HCT116 (cell line): ENCODE measurements at places on chromosomes 2 and 18. TPM values are rescaled to one million over a fixed set of nuclear protein-coding genes. Genes with fewer than 3 reads are reported as not detected.

The SFT2D3 gene
- 3.1 TPM for total RNA-seq

DNA sequence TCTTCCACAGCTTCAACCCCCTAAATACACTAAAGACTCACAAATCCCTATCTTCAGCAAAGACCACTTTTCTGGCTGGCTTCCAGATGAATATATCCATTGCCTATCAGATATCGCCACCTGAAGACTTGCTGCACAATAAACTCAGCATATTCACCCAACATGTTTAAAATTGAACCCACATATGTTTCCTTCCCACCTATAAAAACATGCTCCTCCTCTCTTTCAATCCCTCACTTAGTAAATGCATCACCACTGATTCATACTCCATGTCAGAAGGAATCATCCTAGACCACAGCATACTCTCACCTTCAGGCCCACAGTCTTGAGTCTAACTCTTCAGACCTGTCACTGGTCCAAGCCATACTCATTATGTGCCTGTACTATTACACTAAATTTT lies 5.3 kb downstream of the SPC25 start:
- H3K27ac ChIP-seq: no peak overlapping the region
- H3K4me1 ChIP-seq: peaks cover 4% of the 10 kb centered on the region; the same call in 1 of the 2 replicates
- H3K36me3 ChIP-seq: peaks cover 9% of the 10 kb centered on the region
- no peak for DNase-seq

DNA sequence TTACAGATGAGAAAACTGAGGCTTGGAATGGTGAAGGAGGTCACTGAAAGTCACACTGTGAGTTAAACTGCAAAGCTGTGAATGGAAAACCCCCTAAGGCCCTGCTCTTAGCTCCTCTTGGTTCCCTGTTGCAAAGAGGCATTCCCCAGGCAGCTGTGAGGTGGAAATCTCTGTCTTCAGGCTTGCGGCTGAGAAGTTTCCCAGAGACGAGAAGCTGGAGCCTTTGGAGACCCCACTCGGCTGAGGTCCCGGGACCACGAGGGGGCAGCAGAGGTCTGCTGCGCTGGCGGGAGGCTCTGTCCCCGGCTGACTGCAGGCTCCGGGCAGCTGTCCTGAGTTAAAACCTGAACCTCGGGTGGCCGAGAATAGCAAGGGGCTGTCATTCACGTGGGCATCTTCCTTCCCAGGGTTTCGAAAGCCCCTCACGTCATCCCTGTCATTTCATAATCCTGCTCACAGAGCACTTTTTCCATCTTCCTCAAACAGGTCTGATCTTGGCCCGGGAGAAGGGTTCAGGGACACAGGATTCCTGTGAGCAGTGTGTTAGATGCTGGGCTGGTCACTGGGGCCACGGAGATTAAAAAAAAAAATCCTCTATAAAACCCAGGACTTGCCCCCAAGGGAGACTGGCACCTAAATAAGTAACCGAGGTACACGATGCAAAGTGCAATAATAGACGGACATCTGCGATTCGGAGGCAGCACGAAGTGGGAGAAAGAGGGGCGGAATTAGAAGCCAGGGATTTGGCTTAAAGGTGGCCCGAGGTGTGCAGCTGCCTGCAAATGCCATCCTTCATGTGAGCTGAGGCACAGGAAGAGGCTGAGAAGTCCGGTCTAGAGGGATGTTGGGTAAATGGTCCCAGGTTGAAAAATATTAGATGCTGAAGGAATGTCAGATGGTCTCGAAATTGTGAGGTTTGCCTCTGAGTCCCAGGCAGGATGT lies 24.6 kb upstream of the ATOH8 start:
- H3K4me3 ChIP-seq: no peak overlapping the region
- no peaks in the 10 kb centered on the region for H3K36me3 ChIP-seq
- H3K27ac ChIP-seq: no peak overlapping the region

DNA sequence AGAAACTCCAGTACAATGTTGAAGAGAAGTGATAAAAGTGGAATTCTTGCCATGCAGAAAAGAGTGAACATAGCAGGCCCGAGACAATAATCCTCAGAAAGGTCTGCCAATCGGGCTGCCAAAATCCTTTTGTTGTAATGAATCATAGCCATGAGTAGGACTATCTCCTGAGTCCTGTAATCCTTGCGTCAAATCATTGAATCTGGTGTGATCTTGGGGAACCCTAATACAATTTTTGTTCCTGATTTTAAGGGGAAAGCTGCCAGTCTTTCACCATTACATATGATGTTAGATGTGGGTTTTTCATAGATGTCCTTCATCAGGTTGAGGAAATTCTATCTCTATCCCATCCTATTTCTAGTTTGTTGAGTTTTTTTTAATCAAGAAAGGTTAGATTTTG lies 2.2 kb downstream of the TPGS2 start:
- no peak overlapping the region for H3K27ac ChIP-seq

DNA sequence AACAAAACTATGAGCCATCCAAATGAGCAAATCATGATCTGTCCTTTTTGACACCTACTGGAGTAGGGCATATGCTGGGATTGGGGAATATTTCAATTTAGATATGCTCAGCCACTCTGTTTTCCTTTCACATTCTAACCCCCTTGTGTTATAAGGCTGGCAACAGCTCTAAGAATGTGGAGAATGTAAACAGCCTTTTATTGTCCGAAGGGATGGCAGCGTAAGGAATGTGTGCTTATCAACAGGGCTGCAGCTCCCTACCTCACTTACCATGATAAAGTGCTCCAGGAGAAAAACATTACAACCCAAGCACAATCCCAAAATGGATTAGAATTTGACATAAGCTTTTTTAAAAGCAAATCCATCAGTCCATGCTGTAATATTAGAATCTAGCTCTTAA lies 2.2 kb downstream of the NXPH2 start:
- H3K4me3 ChIP-seq: no peak overlapping the region
- no peaks in the 10 kb centered on the region for H3K27me3 ChIP-seq
- no peaks in the 10 kb centered on the region for H3K4me1 ChIP-seq
- no peak overlapping the region for H3K27ac ChIP-seq

The CNDP1 gene
- total RNA-seq: not detected

The IMPACT gene
- 46.4 TPM for total RNA-seq

The SAG gene
- total RNA-seq: not detected

The SCN2A gene
- total RNA-seq: 0.25 TPM

GRCh38 chr2:222709191-222709891 lies 37.9 kb downstream of the MOGAT1 start:
- 0 out of 2 replicates have a peak overlapping the region, but pooled peaks have one; percentile 8 for H3K27ac ChIP-seq
- H3K27me3 ChIP-seq: no peaks in the 10 kb centered on the region
- H3K4me3 ChIP-seq: peak overlapping the region; percentile 27
- H3K4me1 ChIP-seq: peaks cover 24% of the 10 kb centered on the region
- no peaks in the 10 kb centered on the region for H3K36me3 ChIP-seq
- DNase-seq: peak; percentile 83

The TYMS gene
- 245 TPM for total RNA-seq

DNA sequence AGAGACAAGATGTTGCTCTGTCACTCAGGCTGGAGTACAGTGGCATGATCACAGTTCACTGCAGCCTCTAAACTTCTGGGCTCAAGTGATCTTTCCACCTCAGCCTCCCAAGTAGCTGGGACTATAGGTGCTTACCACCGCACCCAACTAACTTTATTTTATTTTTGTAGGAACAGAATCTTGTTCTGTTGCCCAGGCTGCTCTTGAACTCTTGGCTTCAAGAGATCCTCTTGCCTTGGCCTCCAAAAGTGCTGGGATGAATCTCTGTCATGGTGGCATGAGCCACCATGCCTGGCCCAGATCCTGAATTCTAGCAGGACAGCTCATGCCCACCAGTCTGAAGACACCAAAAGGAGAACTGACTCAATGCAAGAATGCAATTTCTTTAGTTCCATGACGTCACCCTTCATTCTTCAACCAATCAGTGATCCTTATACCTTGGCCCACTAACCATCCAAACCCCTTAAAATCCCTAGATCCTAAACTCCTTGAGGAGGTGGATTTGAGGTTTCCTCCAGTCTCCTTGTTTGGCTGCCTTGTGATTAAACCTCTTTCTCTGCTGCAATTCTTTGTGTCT lies 25.6 kb upstream of the CXXC1 start:
- no peaks in the 10 kb centered on the region for H3K27me3 ChIP-seq
- no peaks in the 10 kb centered on the region for H3K4me1 ChIP-seq
- H3K27ac ChIP-seq: no peak overlapping the region
- H3K4me3 ChIP-seq: no peak overlapping the region

GRCh38 chr2:27884601-27885000 lies 5.6 kb downstream of the RBKS start:
- no peak for DNase-seq
- no peak overlapping the region for H3K27ac ChIP-seq
- no peak overlapping the region for H3K4me3 ChIP-seq
- H3K36me3 ChIP-seq: no peaks in the 10 kb centered on the region

The LRP2 gene
- total RNA-seq: 0.20 TPM

DNA sequence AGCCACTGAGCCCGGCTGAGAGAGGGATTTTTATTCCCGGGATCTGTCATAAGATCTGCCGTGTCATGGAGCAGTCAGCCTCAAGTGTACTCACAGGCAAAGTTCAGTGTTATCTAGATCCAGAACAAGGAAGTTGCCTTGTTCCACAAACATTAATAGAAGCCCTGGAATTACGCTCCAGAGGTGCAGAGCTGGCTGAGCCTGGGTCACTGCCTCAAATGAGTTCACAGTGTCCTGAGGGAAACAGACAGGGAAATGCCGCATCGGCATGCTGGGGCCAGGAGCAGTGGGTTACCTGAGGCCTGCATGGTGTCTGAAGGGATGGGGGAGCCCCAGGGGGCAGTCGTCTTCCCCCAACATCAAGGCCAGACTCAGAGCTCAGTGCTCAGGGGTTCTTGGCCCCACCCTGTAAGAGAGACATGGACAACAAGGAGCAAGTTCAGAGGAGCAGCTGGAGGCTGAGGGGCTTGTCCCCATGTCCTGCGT lies 42.7 kb upstream of the ODC1 start:
- peaks cover 14% of the 10 kb centered on the region; the same call in 1 of the 2 replicates for H3K27me3 ChIP-seq
- no peak overlapping the region for H3K27ac ChIP-seq
- H3K4me3 ChIP-seq: no peak overlapping the region
- no peaks in the 10 kb centered on the region for H3K36me3 ChIP-seq
- H3K4me1 ChIP-seq: 0 out of 2 replicates have a peak, but pooled peaks cover 6% of the 10 kb centered on the region

DNA sequence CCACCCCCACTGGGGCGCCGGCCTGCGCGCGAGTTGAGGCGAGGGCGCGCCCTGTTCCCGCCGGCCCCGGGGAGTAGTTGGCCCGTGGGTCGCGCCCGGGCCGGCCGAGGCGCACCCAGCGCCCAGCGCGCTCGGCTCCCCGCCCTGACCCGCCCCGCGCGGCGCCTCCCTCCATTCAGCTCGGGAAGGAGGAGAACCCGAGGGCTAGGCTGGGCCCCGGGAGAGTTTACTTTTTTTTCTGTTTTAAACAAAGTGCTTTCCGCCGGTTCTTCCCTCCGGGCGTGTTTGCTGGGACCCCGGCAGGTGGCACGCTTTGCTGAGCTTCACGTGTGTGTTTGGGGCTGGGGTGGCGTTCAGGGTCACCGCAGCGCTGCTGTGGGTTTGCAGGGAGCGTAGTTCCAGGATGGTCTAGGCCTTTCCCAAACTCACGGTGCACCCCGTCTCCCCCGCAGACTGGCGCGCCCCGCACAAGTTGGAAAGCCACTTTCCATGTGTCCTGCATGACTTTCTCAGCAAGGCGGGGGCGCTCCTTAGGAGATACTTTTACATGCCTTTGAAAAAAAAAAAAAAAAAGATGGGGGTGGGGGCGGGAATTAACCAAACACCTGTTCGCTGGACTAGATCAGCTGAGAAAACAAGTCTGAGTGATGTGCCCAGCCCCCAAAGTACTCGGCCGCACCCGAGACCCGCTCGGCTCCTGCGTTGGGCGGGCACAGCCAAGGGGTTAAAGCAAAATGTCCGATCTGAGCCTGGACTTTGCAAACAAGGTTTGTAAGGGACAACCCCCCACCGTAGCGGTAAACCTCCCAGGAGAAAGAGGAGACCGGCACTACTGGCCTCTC lies 825 bp downstream of the ITGA6 start:
- no peaks in the 10 kb centered on the region for H3K27me3 ChIP-seq
- DNase-seq: no peak
- peaks cover 56% of the 10 kb centered on the region for H3K4me1 ChIP-seq
- H3K27ac ChIP-seq: peak overlapping the region; percentile 84
- H3K4me3 ChIP-seq: peak overlapping the region; percentile 73

The GREB1L gene
- 12.2 TPM for total RNA-seq

DNA sequence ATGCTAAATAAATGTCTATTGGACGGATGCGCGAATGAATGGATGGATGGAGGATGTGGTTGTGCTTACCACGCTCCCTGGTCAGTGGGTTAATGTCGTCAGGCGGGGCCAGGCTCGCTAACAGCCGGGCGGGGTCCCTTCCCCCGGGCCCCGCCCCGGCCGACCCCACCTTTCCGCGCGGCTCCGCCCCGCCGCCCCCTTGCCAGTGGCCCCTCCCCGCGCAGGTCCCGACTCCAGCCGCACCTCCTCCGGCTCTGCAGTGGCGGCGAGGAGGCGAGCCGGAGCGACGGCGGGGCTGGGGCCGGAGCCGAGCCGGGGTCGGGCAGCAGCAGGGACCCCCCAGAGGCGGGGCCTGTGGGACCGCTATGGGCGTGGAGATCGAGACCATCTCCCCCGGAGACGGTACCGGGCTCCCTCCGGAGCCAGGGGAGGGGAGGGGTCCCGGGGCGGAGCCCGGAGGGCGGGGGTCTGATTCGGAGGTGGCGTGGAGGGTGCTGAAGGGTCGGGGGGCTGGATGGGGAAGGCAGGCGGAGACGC lies at the start of gene FKBP1B:
Gene FKBP1B (plus strand): TSS at position 257 of the 537 bp plus-strand sequence. CDS start 109 bp downstream, at position 366.
- peak; percentile 41 for DNase-seq
- H3K27me3 ChIP-seq: no peaks in the 10 kb centered on the region
- H3K4me1 ChIP-seq: peaks cover 30% of the 10 kb centered on the region
- H3K36me3 ChIP-seq: no peaks in the 10 kb centered on the region
- peak within 1 kb of the TSS; percentile 64 for H3K4me3 ChIP-seq
- no peak within 1 kb of the TSS for H3K27ac ChIP-seq

The DSG3 gene
- 0.05 TPM for total RNA-seq

DNA sequence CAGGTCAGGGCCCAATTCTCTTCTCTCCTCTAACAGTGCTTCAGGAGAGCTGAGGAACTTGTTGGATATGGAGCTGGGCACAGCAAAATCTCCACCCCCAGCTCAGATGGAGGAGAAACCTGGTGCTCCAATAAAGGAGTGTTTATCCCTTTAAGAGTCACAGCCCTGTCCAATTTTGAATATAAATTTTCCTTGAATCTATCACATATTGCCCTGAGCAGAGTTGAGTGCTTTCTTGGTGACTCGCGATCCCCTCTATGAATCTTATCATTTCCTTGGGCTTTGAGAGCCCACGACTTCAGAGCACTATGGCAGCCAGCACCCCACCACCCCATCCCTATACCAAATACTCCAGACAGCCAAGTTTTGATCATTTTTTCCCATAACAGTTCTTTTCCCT lies 34.4 kb upstream of the SMAD7 start:
- DNase-seq: no peak
- H3K4me3 ChIP-seq: no peak overlapping the region
- peaks cover 21% of the 10 kb centered on the region for H3K4me1 ChIP-seq
- no peaks in the 10 kb centered on the region for H3K27me3 ChIP-seq

The DPP10 gene
- not detected for total RNA-seq

DNA sequence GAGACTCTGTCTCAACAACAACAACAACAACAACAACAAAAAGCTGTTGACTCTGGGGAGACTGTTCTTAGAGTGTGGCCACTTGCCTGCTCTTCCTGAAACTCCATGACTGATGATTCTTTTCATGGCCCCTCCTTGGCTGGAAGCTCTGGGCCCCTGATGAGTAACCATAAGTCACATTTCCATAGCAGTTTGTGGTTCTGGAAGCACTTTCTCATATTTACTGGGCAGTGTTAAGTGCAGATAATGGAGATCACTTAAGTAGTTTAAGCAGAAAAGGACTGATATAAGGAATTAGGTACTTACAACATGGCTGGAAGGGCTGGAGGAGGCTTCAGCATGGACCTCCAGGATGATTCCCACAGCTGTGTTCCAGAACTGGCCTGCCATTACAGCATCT lies 147.3 kb upstream of the DLX2 start:
- no peaks in the 10 kb centered on the region for H3K27me3 ChIP-seq
- no peaks in the 10 kb centered on the region for H3K36me3 ChIP-seq
- H3K27ac ChIP-seq: 0 out of 2 replicates have a peak overlapping the region, but pooled peaks have one; percentile 76
- no peak for DNase-seq
- H3K4me3 ChIP-seq: no peak overlapping the region; the same call in 1 of the 2 replicates
- H3K4me1 ChIP-seq: peaks cover 78% of the 10 kb centered on the region

The COMMD1 gene
- 16.1 TPM for total RNA-seq
